ENCODE measurements at places on chromosomes 3 and 15.

DNA sequence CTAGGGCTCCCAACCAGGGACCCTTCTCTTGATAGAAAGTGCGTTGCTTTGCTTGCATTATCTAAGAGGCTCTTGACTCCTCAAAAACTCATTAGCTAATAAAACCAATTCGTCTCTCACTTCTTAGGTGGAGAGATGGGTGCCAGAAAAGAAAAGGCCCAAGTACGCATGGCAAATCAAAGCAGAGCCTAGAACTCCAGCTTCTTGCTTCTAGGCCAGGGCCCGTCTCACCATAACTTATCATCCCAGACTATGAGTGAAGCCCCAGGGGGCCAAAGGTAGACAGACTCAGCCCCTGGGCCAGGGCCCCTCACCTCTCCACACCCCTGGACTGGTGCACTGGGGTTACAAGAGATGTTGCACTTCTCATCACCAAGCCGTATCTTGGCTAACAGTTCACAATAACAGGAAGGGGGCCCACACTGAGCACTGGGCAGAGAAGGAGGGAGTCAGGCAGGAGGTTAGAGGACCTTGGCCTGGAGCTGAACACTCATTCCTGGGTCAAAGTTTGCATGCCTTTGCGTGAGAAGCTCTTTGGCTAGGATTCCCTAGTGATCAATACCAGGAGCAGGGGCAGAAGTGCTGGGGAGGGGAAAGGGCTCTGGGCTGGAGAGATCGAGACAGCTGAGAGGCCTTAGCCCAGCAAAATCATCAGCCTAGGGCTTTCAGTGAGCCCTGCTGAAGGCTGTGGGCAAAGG lies 5.4 kb upstream of the CYP1A1 start:
- no peak for DNase-seq

DNA sequence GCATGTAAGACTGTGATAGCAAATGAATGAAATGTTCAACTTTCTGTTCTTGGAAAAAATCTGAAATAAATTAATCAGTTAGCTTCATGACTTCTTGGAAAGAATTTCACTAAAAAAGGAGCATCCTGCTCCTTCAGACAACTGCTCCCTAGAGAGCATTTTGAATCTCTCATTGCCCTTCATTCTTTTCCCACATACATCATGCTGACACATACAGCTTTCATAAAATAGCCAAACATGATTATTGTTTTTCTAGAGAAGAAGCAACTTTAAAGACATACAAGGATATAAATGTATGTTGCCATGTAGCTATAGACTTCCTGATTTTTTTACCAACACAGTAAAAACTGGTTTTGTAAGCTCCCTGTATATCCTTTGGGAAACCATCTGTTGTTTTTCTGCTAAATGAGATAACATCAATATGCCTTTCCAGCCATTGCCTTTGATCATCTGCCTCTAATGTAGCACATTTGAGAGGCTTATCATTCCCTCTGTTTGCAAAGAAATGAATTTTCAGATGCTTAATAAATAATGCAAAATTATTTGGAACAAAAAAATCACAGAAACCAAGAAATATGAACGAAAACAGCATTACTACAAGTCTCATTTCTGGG lies 248.2 kb upstream of the GPR149 start:
- DNase-seq: no peak

GRCh38 chr3:182041668-182042291 lies 330.1 kb downstream of the SOX2 start:
- no peak for DNase-seq

DNA sequence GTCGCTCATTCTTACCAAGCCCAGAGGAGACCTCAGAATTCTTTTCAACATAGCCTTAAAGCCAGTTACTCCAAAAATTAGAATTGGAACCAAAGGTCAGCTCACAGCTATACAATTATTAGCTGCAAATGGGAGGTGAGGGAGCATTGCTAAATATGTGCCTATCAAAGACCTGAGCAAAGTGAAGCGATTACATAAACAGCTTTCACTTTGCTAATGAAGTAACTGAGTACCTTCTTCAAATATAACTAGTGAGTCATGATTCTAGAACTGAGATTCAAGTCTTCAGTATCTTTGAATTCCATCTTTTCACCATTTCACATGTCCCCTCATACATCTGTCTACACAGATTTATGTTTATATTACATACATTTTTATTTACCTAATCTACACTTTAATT lies 122.6 kb downstream of the P2RY1 start:
- DNase-seq: no peak

DNA sequence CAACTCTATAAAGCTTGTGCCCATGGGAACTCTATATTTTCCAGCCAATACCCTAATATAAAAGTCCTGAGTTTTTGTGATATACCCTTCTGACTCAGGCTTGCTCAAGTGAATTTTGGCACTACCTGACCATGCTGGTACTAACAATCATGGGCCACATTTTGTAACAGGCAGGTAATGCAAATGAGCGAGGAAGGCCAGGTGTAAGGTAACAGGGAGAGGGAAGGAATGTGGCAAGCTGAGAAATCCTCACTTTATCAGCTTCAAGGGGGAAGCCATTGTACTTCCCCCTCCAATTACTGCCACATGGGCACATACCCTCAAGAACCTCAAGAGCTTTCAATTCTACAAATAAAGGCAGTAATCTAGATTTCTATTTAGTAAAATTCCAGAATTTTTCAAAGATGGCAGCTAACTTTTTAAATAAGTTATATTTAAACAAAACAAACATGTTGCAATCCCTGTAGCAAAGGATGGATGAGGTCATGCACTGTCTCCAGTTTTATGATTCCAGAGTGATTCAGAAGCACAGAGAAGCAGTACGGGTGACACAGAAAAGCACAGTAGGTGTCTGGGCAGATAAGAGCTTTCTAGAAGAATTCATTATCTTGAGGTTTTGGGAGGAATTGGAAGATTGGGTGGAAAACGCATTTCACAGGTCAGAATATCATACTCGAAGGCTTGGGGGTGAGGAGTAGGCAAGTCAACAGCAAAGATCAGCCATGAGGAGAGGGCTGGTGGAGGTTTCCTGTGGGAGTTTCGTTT lies 87.6 kb downstream of the FOXP1 start:
- no peak for DNase-seq

GRCh38 chr3:76212679-76213078 lies 427.3 kb upstream of the ZNF717 start:
- DNase-seq: no peak

- no peak for DNase-seq
Measured at GRCh38 chr3:32705232-32705631, 20.2 kb downstream of the CNOT10 start.

DNA sequence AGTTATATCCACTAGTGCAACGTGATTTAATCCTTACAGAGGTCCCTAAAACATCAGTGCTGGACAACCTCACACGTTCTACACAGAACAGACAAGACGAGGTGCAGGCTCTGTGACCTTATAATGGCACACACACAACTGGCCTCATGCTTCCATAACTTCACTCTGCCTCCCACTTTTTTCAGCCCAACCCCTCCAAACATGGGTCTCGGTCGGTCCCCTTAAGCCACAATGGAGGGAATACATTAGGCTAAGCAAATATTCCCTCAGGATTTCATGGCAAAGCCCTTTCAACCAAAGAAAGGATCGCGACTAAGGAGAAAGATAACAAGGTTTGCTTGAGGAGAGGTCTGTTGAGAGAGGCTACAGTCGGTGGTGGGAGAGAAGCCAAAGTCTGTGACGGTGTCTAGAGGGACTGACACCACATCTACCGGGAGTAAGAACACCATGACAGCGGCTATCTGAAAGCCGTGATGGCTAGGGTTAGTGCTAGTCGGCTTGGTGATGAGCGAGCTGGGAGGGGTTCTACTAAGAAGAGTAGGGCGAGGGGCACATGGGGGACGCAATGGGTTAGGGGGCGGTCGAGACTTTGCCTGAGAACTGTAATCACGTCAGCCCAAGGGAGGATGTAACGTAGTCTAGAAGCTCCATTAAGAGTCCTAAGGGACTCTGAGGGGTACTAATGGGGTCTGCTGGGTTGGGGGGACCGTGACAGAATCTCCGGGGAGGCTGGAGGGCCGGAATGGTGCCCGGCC lies 1.0 kb downstream of the MYO9A start:
- DNase-seq: peak; percentile 14

- DNase-seq: no peak
Measured at GRCh38 chr15:42456531-42456930, 34.4 kb downstream of the ZNF106 start.

DNA sequence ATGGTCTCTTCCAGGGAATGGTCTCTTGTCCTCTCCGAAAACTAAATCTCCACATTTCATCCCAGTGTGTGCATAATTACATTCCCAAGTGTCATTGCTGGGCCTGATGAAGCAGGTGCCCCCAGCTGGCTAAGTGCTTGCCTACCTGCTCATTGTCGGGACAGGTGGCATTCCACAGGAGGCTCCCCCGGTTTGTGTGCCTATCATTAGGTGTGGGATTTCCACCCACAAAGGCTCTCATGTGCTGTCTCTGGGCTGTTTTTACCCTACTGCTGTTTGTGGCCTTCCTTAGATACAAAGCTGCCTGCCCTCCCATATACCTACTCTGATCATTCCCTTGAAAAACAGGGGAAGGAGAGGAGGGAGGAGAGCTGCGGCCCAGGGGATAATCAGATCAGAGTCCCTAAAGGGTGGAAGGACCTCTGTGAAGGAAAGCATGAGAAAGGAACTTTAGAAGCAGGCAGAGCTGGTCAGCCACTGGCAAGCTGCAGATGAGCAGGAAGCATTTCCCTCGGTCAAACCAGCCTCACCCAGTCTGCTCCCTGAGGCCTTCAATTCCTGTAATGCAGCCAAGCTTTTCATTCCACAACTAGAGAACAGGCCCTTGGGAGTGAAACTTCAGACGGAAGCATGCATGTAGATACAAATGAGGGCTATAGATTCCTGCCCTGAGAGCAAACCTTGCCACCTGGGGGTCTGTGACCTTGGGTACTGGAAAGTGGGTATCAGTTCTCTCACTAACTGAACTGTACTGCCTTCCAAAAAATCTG lies 60.7 kb upstream of the HEG1 start:
- DNase-seq: no peak

DNA sequence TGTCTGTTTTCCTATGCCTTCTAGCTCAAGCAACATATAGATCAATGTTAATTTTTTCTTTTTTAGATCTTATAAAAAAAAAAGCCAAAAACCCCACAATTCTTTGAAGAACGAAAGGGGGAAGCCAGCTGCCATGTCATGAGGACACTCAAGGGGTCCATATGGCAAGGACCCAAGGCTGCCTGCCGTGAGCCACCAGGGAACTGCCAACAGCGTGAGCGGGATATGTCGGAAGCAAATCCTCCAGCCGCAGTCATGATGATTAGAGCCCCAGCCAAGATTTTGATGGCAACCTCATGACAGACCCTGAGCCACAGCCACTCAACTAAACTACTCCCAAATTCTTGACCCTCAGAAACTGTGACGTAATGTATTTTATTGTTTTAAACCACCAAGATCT lies 6.5 kb downstream of the GP5 start:
- DNase-seq: no peak

DNA sequence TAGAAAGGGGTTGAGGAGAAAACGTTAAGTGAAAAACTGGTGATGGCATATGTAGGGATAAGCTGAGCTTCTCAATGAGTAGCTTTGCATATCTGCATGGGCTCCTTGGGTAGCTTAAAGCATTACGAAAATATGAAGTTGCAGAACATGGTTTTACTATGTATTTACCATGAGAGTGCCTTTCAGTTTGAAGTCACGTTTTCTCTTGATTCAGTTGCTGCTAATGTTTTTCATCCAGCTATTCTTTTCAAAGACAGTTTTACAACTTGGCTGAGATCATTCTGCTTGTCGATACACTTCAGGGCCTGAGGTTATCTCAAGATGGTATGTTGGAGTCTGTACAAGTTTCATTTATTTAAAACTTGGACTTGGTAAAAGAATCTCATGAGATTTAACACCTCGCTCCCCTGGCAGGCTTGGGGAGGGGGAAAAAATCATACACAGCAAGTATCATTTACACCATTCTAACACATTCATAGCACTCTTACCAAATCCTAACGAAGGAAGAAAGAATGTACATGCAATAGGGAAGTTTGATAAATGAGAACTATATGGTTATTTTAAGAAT lies 103.3 kb upstream of the CMC1 start:
- DNase-seq: no peak

DNA sequence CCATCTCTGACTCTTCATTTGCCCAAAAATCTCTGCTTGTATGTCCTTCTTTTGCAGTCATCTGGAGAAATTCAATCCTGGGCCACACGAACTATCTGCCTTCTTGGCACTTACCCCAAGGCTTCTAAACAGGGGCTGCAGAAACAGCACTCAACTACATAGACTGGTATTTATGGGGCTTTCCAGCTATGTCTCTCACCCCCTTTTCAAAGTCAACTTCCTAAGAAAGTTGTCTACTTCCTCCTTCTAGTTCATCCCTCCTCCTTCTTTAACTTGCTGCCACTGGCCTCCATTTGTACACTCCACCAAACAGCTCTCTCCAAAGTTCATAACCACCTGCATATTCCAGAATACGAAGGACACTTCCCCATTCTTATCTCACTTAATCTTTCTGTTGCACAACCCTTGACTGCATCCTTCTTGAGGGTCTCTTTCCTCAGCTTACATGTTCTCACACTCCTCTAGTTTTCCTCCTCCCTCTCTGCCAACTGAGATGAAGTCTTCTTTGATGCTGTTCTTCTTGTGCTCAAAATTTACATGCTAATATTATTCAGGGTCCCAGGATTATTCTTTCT lies 55.2 kb downstream of the PLD1 start:
- DNase-seq: no peak
